ENCODE measurements at places on chromosomes 1 and 21.
A peak's percentile ranks its signal among the peaks of the same experiment; 100 is the strongest.

- peak; percentile 96 for DNase-seq
Observed at GRCh38 chr1:187517546-187517945, 688.8 kb downstream of the PLA2G4A start.

DNA sequence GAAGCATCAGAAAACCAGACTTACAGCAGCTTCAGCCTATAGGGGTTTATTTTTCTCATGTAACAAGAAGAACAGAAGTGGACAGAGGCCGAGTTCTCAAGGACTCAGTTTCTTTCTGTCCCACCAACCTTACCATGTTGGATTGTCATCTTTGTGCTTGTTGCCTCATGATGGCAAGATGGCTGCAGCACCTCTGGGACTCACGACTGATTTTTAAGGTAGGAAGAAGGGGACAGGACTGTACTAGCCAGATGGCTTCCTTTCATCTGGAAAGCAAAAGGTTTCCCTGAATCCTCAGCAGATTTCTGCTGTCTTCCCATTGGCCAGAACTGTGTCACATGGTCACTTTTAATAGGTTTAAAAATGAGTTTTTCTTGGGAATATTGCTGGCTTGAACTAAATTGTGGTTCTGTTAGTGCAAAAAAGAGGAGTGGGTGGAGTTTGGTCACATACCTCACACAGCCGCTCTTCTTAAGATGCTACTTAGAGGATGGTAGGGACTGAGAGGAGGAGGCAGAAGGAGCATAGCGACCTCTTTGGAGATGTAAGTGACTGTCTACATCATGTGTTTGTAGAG, 48.1 kb upstream of the ENAH start:
- no peak for DNase-seq

DNA sequence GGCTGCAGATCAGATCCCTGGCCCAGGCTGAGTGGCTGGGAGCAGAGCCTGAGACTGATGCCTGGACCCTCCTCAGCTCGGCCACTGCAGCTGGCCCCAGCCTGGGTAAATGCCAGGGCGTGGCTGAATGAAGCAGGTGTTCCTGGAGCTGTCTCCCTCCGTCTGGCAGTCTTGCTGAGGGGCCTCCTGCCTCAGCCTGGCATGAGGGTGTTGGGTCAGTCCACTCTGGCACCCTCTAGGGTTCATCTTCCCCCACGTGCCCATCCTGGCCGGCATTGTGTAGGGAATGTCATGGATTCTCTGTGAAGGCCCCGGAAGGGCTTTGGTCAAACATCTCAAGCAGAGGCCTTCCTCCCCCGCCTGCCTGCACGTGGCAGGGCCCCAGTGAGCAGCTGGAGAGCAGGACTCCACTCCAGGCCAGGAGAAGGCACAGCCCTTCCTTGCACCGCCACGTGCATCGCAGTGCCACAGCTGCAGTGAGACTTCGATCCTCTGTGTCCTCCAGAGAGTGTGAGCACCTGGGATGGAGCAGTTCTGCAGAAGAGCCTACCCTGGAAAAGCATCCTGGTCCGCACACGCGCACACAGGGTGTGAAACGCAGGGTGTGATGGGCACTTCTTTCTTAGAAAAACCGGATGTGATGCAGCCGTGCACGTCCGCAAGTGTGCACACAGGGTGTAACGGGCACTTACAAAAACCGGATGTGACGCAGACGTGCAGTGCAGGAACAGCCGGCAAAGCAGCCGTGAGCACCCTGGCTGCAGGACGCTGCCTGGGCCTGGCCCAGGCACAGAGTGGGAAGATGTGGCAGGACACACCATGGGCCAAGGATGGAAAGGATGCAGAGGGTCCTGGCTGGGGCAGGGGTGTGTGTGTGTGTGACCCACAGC, 4.6 kb upstream of the KRTAP10-4 start:
- peak; percentile 98 for DNase-seq

DNA sequence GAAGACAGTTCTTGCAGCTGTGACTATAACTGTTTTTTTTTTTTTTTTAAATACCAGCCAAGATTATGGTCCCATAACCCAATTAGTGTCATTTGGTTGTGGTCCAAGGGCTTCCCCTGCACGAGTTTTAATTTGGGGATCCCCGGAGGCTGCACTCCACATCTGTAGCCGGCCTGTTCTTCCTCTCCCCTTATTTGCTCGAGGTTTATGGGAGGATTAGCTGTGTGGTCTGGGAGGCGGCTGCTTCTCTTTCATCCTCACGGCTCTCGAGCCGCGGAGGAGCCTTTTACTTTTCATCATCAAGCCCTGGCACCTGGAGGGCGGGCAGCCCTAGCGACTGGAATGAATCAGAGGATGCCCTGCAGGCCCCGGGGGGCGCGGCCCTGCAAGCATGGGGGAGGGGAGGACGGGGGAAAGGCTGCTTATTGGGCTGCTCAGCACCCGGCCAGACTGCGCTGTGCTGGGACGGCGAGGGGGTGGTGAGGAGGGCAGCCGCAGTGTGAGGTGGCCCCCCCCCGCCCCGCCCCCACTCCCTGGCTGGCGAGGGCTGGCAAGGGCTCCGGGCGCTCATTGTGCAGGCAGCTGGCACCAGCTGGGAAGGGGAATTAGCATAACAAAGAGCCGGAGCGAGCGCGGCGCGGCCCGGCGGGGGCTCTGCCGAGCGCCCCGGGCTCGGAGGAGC, 18.5 kb downstream of the SERTAD4 start:
- peak; percentile 82 for DNase-seq

GRCh38 chr1:176501599-176501998, 38.6 kb downstream of the PAPPA2 start:
- no peak for DNase-seq
